ENCODE measurements at places on chromosomes 2 and 18.
A peak's percentile ranks its signal among the peaks of the same experiment; 100 is the strongest.

GRCh38 chr2:69584127-69584889 is 59.2 kb downstream of the AAK1 start:
- no peak for DNase-seq

- DNase-seq = no peak
Observed at GRCh38 chr2:118845005-118845521, 2.4 kb downstream of the EN1 start.

DNA sequence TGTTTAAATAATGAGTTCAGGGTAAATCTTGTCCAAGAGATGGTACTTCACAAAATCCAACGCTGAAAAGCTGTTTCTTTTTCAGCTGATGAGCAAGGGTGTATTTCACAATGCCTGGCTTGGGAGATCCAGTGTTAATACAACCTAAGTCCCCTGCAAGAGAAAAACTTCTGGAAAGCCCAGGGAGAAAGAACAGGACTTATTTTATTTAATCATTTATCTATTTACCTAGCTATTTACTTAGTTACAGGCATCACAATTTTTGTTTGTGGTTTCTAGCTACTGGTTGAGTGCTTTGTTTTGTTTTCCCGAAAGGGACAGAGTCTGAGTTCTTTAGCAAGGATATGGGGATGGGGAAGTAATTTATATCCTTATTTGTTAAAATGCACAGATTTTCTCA is 598.2 kb upstream of the SYT4 start:
- DNase-seq = peak; percentile 53

DNA sequence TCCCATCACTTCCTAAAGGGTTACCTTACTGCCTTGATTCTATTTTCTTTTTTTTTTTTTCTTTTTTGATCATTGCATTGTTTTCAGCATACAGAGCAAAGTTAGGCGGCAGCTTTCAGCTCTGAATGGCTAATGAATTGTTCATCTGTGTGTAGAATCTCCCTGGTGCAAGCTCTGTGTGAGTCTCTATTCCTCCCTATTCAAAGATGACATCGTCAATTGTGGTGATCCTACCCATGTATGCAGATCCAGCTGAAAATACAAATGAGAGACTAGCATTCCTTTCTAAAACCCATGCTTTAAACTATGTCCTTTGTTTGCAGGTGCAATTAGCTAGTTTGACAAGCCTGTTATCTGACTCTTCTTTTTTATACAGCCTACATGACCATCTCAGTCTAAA is 539.0 kb downstream of the ARHGAP15 start:
- no peak for DNase-seq

- DNase-seq = peak; percentile 33
Observed at GRCh38 chr2:167181134-167181533, 292.9 kb downstream of the XIRP2 start.

- no peak for DNase-seq
Observed at GRCh38 chr2:32756074-32756727, 128.4 kb downstream of the TTC27 start.

- DNase-seq = no peak
Observed at GRCh38 chr18:80253871-80254492, 6.7 kb upstream of the PARD6G start.

- no peak for DNase-seq
Observed at GRCh38 chr2:104650405-104650996, 203.4 kb upstream of the POU3F3 start.

GRCh38 chr18:76345901-76346300 is 149.1 kb downstream of the ZNF516 start:
- DNase-seq = no peak

GRCh38 chr2:29193111-29193510 is 77.9 kb downstream of the CLIP4 start:
- DNase-seq = no peak

GRCh38 chr2:1664076-1664605 is 80.2 kb downstream of the PXDN start:
- no peak for DNase-seq

DNA sequence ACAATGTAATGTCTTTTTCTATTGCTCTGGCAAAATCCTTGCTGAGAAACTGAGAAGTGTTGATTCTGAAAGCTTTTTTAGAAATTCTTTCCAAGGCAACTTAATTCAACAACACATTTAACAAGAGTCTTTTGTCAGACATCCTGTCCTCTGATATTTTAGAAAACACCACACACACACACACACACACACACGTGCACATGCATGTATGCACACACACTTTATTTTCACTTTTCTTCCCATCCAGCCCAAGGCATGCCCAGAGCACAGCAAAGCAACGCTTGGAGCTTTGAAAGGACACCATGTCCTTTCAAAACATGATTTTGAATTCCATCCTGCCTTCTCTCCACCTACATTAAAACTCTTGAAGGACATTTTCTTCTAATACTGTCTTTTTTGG is 116.1 kb downstream of the ATL2 start:
- no peak for DNase-seq

DNA sequence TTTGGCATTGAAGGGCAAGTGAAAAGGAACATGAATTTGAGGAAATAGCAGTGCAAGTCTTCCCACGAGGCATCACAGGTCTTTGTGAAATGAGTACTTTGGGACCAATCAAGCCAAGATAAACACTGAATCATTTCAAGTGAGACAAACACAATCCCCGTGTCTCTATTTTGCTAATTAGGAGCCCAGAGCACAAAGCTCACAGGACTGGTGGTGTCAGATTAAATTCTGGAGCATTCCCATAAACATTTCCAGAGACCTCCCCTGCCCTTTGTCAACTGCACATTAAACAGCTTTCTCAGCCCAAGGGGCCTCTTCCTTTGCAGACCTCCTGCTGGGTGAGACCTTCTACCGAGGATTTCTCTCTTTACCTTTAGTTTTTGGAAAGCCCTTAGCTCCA is 50.7 kb downstream of the DAPL1 start:
- DNase-seq = peak; percentile 12

GRCh38 chr2:207156451-207157161 is 9.1 kb downstream of the KLF7 start:
- DNase-seq = no peak

DNA sequence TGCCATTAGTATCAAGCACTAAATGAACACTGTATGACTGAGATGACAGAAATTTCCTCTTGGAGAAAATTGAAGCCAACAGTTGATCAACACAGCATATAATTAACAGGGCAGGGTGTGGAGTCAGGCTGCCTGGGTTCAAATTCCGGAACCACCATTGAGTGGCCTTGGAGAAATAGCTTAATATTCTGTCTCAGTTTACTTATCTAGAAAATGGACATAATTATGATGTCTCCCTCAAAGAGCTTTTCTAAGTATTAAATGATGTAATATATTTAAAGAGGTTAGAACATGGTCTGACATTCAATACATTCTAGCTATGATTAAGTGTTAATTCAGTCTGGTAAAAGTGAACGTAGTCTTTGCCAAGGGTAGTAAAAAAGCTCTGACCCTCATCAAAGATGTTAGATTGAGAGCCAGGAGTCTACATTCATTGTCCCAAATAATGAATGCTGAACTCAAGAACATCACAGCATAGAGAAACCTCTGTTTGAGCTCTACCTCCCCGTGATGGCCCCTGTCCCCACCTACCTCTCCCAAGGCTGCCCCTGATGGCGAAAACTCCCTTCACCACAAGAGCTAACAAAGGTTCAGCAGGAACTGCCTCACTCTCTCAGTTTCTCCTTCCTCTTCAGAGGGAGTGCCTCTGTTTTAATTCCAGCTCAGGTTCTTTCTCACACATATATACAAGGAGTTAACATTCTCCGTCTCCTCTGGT is 2.7 kb upstream of the VWA3B start:
- DNase-seq = no peak

GRCh38 chr18:3511980-3512379 is 62.0 kb downstream of the TGIF1 start:
- DNase-seq = peak; percentile 80

- no peak for DNase-seq
Observed at GRCh38 chr18:48833701-48834412, 116.9 kb downstream of the SMAD7 start.

GRCh38 chr2:171583566-171583965 is 61.3 kb downstream of the CYBRD1 start:
- DNase-seq = no peak

DNA sequence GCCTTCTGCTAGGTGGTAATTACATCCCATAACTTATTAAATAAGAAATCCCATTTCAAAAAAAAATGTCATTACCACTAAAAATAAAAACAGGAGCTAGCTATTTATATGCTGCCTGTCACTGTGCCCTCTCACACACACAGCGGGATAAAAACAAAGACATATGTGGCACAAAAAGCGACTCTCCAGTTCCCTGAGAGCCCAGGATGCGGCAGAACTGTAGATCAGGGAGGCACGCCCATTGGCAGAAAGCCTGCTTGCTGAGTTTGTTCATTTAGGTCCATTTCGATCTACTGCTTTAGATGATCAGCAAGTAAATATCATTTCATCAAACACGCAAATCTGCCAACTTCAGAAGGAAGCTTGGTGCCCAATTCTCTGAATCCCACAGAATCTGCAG is 124.4 kb downstream of the TMEM163 start:
- no peak for DNase-seq

- DNase-seq = no peak
Observed at GRCh38 chr2:177501186-177501585, 108.6 kb downstream of the AGPS start.

DNA sequence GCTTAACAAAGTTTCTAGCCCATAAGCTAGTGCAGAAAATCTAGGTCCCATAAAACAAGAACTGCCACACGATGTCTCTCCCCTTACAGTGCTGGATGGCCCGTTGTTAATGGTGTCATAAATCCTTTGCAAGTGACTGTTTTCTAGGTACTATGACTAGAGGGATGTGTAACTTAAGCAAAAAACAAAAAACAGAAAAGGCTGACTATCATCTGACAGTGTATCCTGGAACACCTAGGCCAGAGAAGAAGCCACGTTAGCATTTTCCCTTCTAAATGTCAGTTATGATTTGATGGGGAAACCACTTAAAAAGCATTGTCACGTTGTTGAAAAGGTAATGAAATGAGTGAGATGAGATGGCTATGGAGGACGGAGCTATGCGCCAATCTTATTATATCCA is 2.4 kb downstream of the CASP8 start:
- no peak for DNase-seq

- DNase-seq = no peak
Observed at GRCh38 chr18:79583426-79583825, 96.2 kb upstream of the CTDP1 start.

GRCh38 chr18:71374294-71375000 is 1085.6 kb downstream of the SOCS6 start:
- DNase-seq = no peak

DNA sequence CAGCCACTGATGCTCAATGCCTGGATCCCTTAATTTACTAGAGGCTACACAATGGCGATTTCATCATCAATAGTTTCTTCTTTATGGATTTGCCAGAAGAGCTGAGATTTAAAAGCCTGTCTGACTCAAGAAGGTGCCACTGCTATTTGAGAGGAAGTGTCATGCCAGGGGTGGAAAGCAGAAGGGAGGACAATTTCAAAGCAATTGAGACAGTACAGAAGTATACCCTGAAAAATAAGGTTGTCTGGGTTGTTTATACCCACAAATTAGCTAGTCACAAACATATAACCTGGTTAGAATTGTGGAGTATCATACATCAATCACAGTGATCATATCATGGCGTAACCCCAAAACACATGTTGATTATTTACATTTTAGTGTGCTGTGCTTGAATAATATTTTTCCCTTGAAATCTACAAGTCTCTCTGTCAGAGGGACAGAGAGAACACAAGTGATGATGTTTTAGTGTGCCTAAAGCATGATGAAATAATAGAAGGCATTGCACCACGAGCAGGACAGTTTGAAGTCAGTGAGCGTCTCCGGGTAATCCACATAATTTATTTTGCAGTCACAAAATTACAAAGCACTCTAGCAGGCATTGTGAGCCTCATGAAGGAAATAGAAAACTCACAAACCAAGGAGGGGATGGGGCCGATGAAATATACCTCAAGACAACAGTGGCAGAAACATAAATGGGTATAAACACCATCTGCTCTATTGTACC is 312.2 kb upstream of the SPRED2 start:
- no peak for DNase-seq

- no peak for DNase-seq
Observed at GRCh38 chr18:31828613-31829012, 67.9 kb upstream of the SLC25A52 start.

DNA sequence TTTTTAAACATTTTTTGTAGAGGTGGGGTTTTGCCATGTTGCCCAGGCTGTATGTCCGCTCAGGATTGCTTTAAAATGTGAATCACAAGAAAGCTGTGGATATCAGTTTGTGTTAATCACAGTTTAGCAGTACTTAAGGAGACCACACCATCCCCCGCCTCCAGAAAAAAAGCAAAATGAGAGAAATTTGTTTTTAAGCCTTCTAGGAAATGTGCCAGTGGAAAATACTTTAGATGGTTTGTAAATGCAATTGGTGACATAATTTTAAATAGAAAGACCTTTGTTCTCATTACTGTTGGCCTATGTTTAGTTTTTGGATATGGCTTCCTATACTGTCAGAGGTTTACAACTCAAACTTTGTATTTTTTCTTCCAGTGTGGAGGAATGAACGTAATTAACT is 27.0 kb downstream of the GCA start:
- no peak for DNase-seq

DNA sequence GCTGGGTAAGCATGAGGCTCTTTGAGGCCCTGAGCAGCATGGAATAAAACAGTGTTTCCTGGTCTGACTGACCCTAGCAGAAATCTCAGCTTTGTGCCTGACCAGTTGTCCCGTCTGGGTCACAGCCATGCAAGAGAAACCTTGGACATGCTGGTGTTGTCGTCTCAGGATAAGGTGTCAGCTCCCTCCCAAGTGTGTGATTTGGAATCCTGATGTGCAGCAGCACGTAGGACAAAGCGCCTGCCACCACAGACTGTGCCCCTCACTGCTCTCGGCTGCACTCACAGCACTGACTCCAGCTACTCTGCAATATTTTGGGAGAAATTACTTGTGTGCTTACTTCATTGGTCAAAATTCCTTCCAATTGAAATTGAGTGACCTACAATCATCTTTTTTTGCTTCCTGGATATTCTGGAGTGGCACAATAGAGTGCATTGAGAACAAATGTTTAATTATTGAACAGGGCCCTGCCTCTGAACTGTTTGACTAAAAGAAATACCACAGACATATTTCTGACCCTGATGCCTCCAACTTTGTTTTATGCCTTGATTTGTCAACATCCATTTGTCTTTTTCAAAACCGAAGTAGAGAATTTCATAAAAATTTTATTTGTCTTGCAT is 352.4 kb downstream of the SOCS6 start:
- DNase-seq = no peak

DNA sequence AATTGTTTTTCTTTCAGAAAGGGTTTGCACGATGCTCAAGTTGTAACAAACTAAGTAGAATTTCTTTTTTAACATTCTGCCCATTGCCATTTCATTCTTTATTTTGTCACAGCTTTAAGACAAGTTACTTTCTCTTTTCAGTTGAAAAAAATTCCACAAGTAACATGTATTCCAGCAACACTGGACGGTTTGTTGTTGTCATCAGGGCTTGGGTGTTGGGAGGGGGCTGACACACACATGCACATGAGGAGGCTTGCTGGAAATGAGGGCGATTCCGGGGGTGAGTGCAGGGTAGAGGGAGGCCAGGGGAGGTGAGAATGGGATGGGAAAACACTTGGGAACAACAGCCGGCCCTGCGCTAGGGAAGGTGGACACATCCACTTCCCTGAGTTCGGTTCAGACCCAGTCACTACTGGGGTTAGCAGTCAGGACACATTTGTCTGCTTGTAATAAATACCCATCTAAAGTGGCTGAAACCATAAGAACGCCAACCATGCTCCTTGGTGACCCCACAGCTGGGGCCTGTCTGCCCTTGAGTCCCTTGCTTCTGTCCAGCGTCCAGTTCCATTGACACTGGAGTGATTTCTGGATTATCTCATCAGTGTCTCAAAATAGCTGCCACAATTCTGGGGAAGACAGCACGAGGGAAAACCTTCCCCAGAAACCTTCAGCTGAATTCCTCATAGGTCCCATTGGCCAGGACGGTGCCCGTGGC is 141.8 kb upstream of the BCL2L11 start:
- DNase-seq = no peak
